ENCODE measurements at places on chromosomes 5 and 9. TPM values are rescaled to one million over a fixed set of nuclear protein-coding genes. Genes with fewer than 3 reads are reported as not detected.

The SGCD gene
- not detected for total RNA-seq

The SYK gene
- 0.28 TPM for total RNA-seq

The LIFR gene
- total RNA-seq: 91.3 TPM

DNA sequence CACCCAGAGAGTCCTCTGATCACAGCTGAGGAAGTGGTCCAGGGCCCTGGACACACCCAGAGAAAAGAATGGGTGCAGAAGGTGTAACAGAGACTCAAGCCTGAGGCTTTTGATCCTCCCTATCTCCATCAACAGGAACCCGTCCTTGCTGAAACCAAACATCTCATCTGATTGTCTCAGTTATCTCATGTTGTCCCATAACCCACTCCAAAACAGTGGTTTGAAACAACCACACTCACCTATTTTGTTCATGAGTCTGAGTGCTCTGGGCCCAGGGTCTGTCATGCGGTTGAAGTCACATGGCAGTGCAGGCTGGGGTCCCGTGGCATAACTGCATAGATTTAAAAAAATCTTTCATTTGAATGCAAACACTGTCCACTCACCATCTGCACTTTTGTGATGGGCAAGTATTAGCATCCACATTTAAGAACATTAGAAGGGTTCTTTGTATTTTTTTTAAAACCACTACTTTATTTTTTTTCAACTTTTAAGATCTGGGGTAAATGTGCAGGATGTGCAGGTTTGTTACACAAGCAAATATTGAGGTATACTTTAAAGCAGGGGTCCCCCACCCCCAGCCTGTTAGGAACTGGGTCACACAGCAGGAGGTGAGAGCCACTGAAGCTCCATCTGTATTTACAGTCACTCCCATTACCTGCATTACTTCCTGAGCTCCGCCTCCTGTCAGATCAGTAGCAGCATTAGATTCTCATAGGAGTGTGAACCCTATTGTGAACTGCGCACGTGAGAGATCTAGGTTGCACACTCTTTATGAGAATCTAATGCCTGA, 255.8 kb downstream of the ROR2 start:
- no peak for DNase-seq
- no peaks in the 10 kb centered on the region for H3K4me1 ChIP-seq
- no peak overlapping the region for H3K4me3 ChIP-seq
- H3K27me3 ChIP-seq: no peaks in the 10 kb centered on the region
- no peak overlapping the region for H3K27ac ChIP-seq

- H3K27me3 ChIP-seq: no peaks in the 10 kb centered on the region
- no peak overlapping the region for H3K4me3 ChIP-seq
Measured at GRCh38 chr9:75090579-75090978, 2.3 kb downstream of the OSTF1 start.

GRCh38 chr5:6545770-6546690, 86.8 kb downstream of the NSUN2 start:
- H3K4me3 ChIP-seq: no peak overlapping the region
- H3K36me3 ChIP-seq: no peaks in the 10 kb centered on the region
- H3K27me3 ChIP-seq: no peaks in the 10 kb centered on the region
- no peak for DNase-seq

GRCh38 chr9:73237140-73237539, 85.5 kb downstream of the ANXA1 start:
- H3K27me3 ChIP-seq: no peaks in the 10 kb centered on the region
- H3K27ac ChIP-seq: no peak overlapping the region
- no peak for DNase-seq
- H3K4me3 ChIP-seq: no peak overlapping the region

GRCh38 chr9:27212191-27212590, 84.8 kb downstream of the EQTN start:
- no peak overlapping the region for H3K4me3 ChIP-seq
- no peaks in the 10 kb centered on the region for H3K36me3 ChIP-seq
- H3K27ac ChIP-seq: no peak overlapping the region
- no peaks in the 10 kb centered on the region for H3K4me1 ChIP-seq
- H3K27me3 ChIP-seq: no peaks in the 10 kb centered on the region

DNA sequence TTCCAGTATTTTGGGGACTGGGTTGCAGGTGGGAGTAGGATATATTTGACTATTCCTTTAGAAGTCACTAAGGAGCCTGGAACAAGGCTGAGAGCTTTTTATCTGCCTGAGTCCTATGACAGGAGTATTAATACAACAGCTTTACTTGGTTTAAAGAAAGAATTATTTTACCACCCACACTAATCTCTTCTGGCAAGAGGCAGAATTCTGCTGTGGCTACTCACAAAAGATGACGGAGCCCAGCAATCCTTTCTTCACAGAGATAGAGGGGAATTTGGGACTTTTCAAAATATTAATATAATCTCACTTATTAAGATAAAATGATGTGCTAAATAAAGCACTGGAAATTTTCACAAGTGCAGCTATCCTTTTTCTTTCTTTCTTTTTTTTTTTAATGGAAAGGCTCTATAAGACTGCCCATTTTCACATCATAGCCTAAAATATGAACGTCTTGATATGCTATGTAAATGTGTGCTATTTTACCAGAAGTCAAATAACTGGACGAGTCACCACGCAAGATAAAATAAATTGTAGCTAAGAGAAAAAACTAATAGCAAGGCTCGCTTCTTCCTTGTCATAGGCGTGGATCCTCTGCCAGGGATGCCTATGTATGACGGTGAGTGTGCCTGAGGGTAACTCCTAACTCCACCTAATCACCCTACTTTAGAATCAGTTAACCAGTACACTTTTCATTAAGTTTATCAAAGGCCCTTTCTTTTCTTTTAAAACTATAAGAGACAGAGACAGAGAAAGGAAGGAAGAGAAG, 76.3 kb downstream of the ZNF608 start:
- H3K4me1 ChIP-seq: peaks cover 93% of the 10 kb centered on the region
- no peak overlapping the region for H3K4me3 ChIP-seq
- no peaks in the 10 kb centered on the region for H3K36me3 ChIP-seq
- H3K27me3 ChIP-seq: no peaks in the 10 kb centered on the region
- H3K27ac ChIP-seq: peak overlapping the region; percentile 93

- H3K27ac ChIP-seq: no peak overlapping the region
- no peaks in the 10 kb centered on the region for H3K4me1 ChIP-seq
- H3K4me3 ChIP-seq: no peak overlapping the region
- H3K27me3 ChIP-seq: 0 out of 2 replicates have a peak, but pooled peaks cover 4% of the 10 kb centered on the region
Measured at GRCh38 chr5:143806579-143806978, 5.4 kb upstream of the HMHB1 start.

- H3K27ac ChIP-seq: no peak overlapping the region
- DNase-seq: no peak
- no peak overlapping the region for H3K4me3 ChIP-seq
- H3K4me1 ChIP-seq: no peaks in the 10 kb centered on the region
- H3K27me3 ChIP-seq: no peaks in the 10 kb centered on the region
Measured at GRCh38 chr9:17318821-17319320, 184.0 kb downstream of the CNTLN start.

DNA sequence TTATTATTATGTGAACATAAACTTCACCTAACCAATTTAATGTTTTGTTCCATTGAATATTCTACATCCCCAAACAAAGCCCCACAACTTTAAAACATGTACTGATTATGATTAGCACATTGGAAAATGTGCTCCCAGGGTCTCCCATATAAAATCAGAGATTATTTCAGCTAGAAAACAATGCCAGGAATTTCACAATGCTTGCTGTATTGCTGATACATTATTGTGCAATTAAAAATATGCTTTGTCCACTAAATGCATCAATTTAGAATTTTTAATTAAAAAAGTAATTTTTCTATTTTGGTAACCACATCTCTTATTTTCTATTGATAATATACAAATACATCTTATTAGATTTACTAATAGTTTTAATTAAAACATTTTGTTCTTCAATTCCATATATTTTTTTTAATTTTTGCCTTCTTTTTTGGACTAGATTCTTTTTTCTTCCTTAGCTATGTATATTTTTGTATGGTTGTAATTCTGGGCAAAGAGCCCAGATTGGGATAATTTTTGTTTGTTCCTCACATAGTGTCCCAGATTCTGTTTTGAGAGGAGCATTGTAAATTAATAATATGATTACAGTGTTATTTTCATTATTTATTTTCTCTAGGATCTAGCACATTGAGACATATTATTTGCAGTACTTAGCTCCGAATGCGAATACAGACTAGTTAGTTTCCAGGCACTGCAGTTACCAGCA, 241.5 kb upstream of the CDH18 start:
- no peak for DNase-seq
- H3K27me3 ChIP-seq: no peaks in the 10 kb centered on the region
- H3K4me3 ChIP-seq: no peak overlapping the region
- H3K27ac ChIP-seq: no peak overlapping the region
- no peaks in the 10 kb centered on the region for H3K36me3 ChIP-seq
- no peaks in the 10 kb centered on the region for H3K4me1 ChIP-seq

GRCh38 chr5:62077823-62078550, 228.0 kb upstream of the KIF2A start:
- H3K36me3 ChIP-seq: no peaks in the 10 kb centered on the region
- DNase-seq: no peak
- no peaks in the 10 kb centered on the region for H3K27me3 ChIP-seq
- no peaks in the 10 kb centered on the region for H3K4me1 ChIP-seq
- H3K27ac ChIP-seq: no peak overlapping the region

DNA sequence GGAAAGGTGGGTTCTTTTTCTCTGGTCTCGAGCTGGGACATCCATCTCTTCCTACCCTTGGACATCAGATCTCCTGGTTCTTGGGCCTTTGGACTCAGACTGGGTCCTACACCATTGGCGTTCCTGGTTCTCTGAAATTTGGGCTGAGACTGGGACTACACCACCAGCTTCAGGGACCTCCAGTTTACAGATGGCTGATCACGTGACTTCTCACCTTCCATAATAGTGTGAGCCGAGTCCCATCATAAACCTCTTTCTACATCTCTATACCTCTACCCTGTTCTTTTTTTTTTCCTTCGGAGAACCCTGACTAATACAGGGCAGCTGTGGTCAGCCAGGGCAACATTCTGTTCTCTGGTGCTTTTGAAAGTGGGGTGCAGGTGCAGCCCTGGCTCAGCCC, 27.2 kb upstream of the RXRA start:
- no peaks in the 10 kb centered on the region for H3K4me1 ChIP-seq
- H3K36me3 ChIP-seq: no peaks in the 10 kb centered on the region
- DNase-seq: no peak
- no peak overlapping the region for H3K4me3 ChIP-seq
- H3K27ac ChIP-seq: no peak overlapping the region

DNA sequence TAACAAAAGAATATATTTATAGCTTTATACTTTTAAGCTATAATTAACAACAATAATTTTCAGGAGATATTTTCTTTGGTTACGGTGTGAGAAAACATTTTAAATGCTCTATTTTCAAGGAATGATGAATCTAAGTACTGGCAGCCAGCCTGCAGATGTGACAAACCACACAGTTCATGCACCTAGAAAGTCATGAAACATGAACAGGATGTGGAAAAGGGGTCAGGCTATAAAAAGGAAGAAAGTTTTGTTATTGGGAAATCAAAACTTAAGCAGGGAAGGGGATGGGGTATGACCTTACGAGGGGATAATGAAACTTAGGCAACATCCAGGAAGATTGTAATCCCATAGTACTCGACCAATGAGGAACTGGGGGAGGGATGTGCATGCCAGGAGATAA, 508.7 kb upstream of the GRAMD2B start:
- no peak for DNase-seq
- H3K27ac ChIP-seq: no peak overlapping the region
- no peaks in the 10 kb centered on the region for H3K36me3 ChIP-seq
- no peak overlapping the region for H3K4me3 ChIP-seq
- no peaks in the 10 kb centered on the region for H3K27me3 ChIP-seq

DNA sequence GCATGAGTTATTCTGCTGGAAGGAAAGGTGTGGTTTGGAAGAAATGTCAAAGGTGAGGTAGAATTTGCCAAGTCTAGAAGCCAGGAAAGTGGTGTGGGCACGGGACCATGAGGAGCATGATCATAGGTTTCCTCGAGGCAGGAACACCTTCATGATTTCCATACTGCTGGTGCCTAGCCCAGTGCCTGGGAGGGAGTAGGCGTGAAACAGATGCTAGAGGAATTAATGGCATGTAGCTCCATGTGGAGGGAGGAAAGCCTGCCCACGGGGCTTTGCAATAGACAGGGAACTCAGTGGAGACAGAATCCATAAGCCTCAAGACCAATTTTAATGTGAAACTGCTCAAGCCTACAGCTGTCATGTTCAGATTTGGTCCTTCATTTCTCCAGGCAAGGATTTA, 35.1 kb downstream of the TTLL11 start:
- no peaks in the 10 kb centered on the region for H3K4me1 ChIP-seq
- H3K36me3 ChIP-seq: no peaks in the 10 kb centered on the region
- no peak overlapping the region for H3K4me3 ChIP-seq
- DNase-seq: no peak
- H3K27me3 ChIP-seq: no peaks in the 10 kb centered on the region

GRCh38 chr9:131677444-131678180, 62.3 kb downstream of the RAPGEF1 start:
- DNase-seq: no peak
- peak overlapping the region; percentile 95 for H3K27ac ChIP-seq
- H3K4me1 ChIP-seq: peaks cover 61% of the 10 kb centered on the region

DNA sequence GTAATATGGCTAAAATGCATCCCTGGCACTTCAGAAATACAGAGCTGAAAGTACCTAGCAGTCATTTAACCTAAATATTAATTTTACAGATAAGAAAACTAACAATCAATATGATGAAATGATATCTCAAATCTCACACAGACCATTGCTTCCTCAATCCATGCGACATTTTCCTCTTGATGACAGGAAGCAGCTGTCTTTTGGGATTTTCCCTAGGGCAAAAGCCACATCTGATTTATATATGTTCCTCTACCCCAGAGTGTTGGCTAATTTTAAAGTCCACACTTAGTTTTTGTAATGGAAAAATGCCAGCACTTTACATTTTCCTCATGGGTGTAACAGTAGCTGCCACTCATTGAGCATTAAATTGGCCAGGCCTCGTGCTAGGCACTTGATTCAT, 47.7 kb upstream of the ITGA1 start:
- no peaks in the 10 kb centered on the region for H3K36me3 ChIP-seq
- H3K27me3 ChIP-seq: peaks cover 2% of the 10 kb centered on the region
- H3K4me3 ChIP-seq: no peak overlapping the region

GRCh38 chr9:15244001-15244441, 63.0 kb downstream of the TTC39B start:
- no peak overlapping the region for H3K27ac ChIP-seq
- H3K27me3 ChIP-seq: no peaks in the 10 kb centered on the region
- no peaks in the 10 kb centered on the region for H3K4me1 ChIP-seq

DNA sequence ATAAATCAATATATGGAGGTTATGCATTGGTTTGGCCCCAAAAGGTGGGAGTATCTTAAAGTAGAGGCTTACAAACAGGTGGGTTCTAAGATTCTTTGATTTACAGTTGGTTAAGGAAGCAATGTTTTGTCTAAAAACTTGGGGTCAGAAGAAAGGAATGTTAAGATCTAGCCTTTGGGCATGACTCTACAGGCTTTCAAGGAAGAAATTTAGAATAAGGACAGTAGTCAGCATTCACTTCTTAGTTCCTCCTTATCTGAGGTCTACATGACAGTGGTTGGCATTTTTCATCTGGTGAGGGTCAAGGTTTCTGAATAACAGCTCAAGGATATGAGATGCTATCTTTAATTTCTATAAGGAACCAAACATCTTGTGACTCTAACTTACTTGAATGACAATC, 122.8 kb downstream of the CAMK4 start:
- DNase-seq: no peak
- no peak overlapping the region for H3K4me3 ChIP-seq
- H3K27ac ChIP-seq: no peak overlapping the region
- no peaks in the 10 kb centered on the region for H3K27me3 ChIP-seq
- no peaks in the 10 kb centered on the region for H3K4me1 ChIP-seq
- no peaks in the 10 kb centered on the region for H3K36me3 ChIP-seq

GRCh38 chr5:171750311-171750788, 35.3 kb upstream of the SMIM23 start:
- no peaks in the 10 kb centered on the region for H3K36me3 ChIP-seq
- H3K4me1 ChIP-seq: no peaks in the 10 kb centered on the region
- no peak overlapping the region for H3K4me3 ChIP-seq
- H3K27me3 ChIP-seq: no peaks in the 10 kb centered on the region

- H3K4me3 ChIP-seq: no peak overlapping the region
- peaks cover 11% of the 10 kb centered on the region for H3K4me1 ChIP-seq
- DNase-seq: no peak
- H3K36me3 ChIP-seq: no peaks in the 10 kb centered on the region
Measured at GRCh38 chr9:129557192-129558036, 63.5 kb downstream of the C9orf50 start.

Measured in Panc1 (cell line).